ENCODE measurements at places on chromosomes 7 and 10.
A peak's percentile ranks its signal among the peaks of the same experiment; 100 is the strongest.

- DNase-seq: no peak
Observed at GRCh38 chr7:75881436-75882095, 2.7 kb downstream of the RHBDD2 start.

GRCh38 chr10:91289305-91289704 is 68.8 kb downstream of the PCGF5 start:
- no peak for DNase-seq

DNA sequence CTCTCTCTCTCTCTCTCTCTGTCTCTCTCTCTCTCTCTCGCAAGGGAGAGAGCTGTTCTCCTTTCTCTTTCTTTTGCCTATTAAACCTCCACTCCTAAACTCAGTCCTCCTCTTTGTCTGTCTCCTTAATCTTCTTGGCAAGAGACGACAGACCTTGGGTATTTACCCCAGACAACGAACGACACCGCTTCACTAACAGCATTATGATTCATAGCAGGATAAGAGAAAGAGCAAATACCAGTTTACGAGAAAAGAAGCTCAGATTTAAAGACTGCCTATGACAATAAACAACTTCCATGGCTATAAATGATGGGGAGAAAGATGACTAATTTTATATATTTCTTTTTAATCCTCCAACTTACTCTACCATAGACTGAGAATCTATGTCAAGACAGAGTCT is 1396.5 kb upstream of the CELF2 start:
- DNase-seq: no peak

DNA sequence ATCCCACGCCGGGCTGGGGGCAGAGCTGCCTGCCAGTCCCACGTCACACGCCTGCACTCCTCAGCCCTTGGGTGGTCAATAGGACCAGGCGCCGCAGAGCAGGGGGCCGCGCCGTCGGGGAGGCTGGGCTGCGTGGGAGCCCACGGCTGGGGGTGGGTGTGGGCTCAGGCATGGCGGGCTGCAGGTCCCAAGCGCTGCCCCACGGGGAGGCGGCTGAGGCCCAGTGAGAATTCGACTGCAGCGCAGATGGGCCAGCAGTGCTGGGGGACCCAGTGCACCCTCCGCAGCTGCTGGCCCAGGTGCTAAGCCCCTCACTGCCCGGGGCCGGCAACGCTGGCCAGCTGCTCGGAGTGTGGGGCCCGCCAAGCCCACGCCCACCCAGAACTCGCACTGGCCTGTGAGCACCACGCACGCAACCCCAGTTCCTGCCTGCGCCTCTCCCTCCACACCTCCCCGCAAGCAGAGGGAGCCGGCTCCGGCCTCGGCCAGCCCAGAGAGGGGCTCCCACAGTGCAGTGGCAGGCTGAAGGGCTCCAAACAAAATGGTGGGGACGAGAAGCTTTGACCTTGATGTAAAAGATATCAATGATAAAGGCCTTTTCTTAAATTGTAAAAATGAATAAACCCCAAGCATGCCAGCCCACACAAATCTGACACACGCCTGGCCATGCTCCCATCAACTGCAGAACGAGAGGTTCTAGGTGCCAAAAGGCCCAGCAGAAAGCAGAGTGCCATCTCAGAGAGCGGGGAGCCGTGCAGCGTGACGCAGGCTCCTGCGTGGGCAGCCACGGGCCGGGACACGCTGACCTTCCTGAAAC is 255.5 kb downstream of the MAD1L1 start:
- no peak for DNase-seq

DNA sequence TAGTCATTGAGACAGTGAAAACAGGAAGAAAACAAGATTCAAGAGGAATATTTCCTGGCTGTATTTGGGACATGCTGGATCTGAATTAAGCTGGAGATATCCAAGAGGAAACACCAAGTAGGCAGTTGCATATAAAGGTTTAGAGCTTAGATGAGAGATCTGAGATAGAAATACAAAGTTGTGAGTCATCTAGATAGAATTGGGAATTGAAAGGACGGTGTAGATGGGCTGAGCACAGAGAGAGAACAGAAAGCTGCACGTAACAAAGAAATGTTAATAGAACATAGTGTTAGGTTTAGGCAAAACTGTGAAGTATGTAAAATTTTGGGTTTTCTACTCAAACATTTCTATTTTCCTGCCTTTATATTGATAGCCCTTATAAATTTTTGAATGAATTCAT is 218.5 kb upstream of the TMEM196 start:
- DNase-seq: no peak

DNA sequence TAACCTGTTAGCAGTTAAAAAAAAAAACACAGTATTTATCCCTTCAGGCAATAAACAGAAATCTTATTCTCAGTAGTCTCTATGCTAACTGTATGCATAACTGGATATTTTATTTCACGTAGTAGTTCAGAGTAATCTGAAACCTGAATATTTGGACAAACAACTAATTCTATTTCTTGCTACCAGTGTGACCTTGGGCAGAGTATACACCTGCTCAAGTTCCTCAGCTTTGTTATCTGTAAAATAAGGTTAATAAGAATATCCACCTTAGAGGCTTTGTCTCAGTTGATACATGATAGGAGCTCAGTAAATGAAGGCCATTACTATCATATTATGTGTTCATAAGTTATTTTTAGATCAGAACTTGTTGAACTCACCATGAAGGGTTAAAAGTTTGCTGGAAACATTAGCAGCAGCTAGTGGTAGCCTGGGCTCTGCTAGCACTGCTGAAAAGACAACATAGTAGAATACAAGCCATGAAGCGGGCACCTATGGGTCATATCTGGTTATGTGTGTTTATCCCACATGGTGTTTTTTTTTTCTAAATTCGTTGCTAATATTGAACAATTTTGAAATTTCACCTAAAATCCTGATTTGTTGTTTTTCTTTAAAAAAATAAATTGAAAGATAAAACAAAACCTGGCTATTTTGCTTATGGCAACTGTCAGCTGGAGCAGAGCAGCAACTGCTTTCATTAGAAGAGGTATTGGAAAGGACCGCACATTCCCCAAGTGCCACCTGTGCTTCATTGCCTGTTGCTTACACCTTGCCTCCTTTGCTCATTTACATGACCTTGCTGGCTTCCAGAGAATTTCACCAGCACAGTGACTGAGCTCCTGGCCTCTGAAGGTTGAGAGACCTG is 303.0 kb downstream of the PRKG1 start:
- no peak for DNase-seq

DNA sequence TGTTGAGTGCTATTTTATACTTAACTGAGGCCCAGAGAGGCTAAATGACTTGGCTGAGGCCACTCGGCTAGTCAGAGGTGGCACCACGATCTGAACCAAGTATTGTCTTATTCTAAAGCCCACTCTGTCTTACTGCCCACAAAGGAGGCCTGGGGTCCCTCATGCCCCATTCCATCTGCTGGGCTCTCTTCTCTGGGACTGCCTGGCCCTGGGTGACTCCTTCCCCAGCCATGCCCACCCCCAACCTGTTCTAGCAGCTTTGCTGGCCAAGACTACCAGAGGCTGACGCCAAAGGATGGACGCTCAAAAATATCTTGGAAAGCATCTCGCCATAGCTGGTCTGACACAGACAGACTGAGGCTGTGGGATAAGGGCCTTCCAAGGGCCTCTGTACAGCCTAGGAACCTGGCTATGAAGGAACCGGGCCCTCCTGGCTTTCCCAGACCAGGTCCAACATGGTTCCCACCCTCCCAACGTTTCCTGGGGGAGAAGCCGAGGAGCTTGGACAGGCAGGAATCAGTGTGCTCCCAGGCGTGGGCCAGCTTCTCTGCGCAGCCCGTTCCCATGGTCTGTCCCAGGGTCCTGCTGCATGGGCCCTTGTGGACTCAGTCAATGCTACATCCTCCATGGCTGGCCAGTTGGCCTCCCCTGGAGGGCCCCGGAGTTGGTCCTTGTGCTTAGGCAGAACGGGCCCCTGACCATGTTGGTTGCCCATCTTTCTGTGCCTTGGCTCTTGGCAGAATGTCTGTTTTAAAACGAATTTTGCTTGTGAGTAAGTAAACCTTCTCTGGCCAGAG is 11.7 kb downstream of the HSPA12A start:
- DNase-seq: no peak

- DNase-seq: no peak
Observed at GRCh38 chr10:4094751-4095150, 309.7 kb upstream of the KLF6 start.

DNA sequence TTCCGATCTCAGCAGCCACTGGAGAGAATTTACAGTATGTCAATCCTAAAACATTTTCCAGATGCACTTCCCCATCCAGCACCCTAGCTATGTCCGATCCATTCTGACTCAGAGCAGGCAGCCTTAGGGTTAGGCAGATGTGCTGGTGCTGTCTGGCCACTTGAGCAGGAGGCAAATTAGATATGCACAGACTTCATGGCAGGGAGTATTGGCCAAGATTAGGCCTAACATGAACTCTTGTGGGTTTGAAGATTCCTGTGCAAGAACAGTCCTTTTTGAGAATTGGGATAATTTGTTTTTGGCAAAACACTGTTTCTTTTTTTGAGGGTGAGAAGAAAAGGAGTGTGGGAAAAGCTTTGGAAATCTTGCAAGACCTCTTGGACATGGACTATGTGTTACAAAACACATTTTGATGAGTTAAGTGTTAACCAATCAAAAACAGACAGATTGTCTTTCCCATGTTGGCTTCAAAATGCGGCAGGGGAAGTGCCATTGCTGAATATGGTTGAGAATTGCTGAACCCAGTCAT is 218.6 kb upstream of the INHBA start:
- DNase-seq: no peak

GRCh38 chr7:300048-300447 is 10.1 kb downstream of the FOXL3 start:
- no peak for DNase-seq

DNA sequence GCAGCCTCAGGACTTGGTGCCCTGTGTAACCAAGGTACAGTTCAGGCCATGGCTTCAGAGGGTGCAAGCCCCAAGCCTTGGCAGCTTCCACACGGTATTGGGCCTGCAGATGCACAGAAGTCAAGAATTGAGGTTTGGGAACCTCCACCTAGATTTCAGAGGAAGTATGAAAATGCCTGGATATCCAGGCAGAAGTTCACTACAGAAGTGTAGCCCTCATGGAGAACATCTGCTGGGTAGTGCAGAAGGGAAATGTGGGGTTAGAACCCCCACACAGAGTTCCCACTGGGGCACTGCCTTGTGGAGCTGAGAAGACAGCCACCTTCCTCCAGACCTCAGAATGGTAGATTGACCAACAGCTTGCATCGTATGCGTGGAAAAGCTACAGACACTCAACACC is 3.4 kb upstream of the SEM1 start:
- DNase-seq: no peak

GRCh38 chr10:88890681-88891381 is 10.8 kb downstream of the STAMBPL1 start:
- DNase-seq: no peak

DNA sequence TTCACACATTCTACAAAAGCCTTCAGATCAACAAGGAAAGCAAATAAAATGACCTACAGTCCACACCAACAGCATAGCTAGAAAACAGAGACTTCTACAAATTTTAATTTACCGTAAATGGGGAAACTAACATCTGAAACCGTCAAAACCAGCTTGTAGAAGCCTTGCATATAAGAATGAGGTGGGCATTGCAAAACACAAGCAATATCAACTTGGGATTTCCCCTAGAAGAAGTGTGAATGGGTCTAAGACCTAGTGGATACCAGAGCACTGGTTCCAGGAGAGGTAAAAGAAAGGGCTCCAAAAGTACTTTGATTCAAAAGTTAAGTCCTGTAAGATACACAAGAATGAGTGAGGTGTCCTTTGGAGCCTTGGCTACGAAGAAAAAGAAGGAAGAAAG is 18.7 kb downstream of the RTKN2 start:
- DNase-seq: no peak

GRCh38 chr10:85601526-85601925 is 765.1 kb downstream of the GRID1 start:
- DNase-seq: peak; percentile 75

DNA sequence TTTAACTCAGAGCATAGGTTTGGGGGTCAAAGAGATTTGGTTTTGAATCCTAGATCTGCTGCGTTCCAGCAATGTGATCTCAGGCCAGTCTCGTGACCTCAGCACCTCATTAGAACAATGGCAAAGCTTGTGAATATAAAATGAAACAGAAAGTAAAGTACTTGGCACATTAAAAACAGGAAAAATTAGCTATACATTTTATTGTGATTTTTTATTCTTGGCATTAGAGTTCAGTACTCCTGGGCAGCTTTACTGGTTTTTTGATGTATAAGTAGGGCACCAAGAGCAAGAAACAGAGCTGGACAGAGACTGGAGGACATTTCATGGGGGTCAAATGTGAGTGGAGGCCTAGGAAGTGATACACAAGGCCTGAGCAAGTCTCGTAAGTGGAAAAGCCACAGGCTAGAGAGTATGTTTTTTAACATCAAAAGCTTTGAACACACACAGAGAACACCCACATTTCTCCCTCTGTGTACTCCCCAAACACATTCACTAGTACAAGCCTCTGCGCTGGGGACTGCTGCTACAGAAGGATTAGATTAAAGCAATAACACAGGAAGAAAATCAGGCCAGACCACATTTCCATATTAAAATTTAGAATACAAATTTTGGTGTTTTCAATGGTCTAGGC is 157.2 kb upstream of the SLC25A13 start:
- DNase-seq: no peak

DNA sequence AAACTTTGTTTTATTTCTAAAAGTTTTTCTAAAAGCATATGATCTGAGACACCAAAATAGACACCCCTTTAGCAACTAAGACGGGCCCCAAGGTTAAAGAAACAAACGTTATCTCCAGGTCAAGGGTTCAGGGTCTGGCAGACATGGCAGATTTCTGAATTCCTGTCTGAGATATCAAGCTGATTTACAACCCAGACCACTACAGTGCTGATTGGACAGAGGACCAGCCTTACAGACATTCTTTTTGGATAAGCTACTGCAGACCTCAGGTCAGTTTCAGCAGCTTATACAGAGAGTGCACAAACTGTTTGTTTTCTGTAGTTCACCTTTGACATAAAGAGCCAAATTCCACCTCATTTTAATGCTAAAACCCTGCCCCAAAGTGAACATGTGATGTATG is 34.8 kb downstream of the SVOPL start:
- DNase-seq: no peak

DNA sequence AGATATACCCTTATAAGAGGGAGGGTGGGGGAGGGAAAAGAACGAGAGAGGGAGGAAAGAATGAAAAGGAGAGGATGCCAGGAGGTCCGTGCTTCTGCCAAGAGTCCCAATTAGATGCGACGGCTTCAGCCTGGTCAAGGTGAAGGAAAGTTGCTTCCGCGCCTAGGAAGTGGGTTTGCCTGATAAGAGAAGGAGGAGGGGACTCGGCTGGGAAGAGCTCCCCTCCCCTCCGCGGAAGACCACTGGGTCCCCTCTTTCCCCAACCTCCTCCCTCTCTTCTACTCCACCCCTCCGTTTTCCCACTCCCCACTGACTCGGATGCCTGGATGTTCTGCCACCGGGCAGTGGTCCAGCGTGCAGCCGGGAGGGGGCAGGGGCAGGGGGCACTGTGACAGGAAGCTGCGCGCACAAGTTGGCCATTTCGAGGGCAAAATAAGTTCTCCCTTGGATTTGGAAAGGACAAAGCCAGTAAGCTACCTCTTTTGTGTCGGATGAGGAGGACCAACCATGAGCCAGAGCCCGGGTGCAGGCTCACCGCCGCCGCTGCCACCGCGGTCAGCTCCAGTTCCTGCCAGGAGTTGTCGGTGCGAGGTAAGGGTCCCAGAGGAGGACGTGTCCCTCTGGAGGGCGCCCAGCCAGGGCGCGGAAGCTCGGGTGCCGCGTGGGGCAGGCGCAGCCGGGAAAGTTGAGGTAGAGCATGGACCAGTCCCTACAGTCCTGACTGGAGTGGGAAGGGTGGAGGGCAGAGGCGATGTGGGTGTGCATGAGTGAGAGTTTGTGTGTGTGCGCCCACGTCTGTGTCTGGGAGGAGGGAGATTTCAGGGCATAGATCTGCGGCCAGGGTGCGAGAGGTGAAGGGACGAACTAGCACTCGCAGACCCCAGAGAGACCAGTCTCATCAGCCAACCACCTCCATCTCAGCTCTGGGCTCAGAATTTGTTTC is 844 bp downstream of the GRM3 start:
- no peak for DNase-seq

Data from vagina (tissue), 2 donors.